Left cardiac atrium (tissue), 4 donors: ENCODE measurements at places on chromosomes 4 and X.

DNA sequence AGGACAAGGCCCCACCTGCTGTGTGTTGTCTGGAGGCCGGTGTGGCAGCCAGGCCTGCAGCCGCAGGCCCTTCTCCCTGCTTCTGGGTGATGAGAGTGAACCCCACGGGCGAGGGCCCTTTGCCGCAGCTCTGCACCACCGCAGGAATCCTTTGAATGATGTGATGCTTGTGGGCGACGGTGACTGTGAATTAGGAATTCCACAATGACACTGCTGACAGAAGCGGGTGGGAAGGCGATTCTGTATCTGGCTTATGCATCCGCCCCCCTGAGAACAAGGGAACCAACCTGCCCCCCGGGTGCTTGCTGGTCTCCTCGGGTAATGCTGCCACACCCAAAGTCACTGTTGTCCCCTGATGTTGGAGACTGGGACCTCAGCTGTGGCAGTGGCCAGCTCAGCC, 19.5 kb upstream of the MAN2B2 start:
- DNase-seq = no peak

- DNase-seq = no peak
Observed at GRCh38 chr4:24876431-24876830, 36.4 kb downstream of the CCDC149 start.

GRCh38 chr4:71304289-71304850, 34.5 kb upstream of the SLC4A4 start:
- DNase-seq = no peak

GRCh38 chrX:18194688-18195087, 26.0 kb downstream of the BEND2 start:
- DNase-seq = no peak

DNA sequence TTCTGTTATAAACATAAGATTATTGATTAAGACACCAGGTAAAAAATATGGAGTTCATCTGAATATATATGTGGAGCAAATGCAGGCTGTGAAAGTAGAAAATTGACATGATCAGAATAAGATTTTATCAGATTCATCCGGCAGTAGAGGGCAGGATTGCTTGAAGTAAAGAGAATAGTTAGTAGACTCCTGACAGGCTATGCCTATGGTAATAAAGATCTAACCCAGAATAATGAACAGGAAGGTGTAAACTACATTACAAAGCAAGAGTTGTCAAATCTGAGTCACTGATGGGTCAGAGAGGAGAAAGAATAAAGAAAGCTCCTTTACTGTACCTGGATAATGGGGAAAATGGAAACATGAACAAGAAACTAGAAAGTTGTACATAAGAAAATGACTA, 20.8 kb upstream of the TMEM184C start:
- no peak for DNase-seq

DNA sequence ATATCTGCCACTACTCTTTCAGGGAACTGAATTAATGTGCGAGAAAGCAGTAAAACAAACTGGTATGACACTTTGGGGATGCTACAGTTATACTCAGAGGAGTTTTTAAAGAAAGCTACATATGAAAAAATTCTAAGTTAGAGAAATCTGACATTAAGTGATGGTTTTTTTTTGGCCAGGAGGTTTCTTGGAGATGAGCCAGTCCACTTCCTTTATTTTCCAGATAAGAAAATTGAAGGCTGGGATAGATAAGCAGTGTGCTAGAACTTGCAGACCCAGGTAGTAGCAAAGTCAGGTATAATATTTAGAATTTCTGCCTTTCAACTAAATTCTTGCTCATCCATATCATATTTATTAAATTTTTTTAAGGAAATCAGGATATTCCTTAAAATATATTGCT, 106.8 kb downstream of the FAT4 start:
- no peak for DNase-seq

DNA sequence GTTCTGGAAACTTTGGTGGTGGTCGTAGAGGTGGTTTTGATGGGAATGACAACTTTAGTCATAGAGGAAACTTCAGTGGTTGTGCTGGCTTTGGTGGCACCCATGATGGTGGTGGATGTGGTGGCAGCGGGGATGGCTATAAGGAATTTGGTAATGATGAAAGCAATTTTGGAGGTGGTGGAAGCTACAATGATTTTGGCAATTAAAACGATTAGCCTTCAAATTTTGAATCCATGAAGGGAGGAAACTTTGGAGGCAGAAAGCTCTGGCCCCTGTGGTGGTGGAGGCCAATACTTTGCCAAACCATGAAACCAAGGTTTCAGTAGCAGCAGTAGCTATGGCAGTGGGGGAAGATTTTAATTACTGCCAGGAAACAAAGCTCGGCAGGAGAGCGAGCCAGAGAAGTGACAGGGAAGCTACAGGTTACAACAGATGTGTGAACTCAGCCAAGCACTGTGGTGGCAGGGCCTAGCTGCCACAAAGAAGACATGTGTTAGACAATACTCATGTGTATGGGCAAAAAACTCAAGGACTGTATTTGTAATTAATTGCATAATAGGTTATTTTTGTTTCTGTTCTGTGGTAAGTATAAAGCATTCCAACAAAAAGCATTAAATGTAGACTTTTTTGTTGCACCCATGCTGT, 23.2 kb upstream of the SOD3 start:
- DNase-seq = no peak

GRCh38 chr4:89898304-89898716, 3.7 kb downstream of the MMRN1 start:
- no peak for DNase-seq

DNA sequence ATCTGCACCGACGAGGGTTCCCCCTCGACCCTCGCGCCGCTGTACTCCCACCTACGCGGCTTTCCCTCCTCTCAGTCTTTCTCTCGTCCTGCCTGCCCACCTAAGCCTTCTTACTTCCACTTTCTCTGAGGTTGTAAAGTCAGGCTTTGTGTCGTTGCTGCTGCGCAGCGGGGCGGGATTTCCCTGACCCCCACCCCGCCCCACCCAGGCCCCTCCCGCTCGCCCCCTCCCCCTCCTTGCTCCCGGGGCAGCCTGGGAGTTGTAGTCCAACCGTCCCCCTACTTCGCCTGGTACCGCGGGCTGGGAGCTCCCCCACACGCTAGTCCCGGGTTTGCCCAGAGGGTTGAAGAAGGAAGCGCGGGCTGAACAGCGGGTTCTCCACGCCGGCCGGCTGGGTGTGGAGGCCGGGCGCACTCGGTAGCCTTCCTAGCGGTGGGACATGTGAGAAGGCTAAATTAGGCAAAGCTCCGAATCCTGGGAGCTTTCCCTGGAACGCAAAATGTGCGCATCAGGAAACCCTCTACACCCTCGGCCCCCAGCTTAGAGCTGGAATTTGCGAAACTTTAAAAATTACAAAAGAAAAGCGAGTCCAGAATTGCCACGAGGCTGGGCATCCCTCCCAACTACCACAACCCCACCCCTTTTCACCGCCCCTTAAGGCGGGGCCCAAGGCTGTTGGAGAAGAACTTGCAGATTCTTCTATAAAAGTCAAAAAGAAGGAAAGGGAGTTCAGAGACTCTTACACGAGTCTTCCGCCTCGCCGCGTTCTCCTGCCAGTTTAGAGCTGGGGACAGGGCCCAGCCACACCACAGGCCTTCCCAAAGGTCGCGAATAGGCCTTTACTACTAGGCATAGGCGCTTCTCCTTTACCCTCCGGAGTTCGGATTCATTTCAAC, at the start of gene ATP11C:
Gene ATP11C (minus strand): TSS at position 153 of the 896 bp plus-strand sequence. CDS start 1,011 bp downstream, outside the sequence.
- DNase-seq = peak; percentile 81

GRCh38 chr4:148207068-148207467, 235.1 kb downstream of the NR3C2 start:
- no peak for DNase-seq

DNA sequence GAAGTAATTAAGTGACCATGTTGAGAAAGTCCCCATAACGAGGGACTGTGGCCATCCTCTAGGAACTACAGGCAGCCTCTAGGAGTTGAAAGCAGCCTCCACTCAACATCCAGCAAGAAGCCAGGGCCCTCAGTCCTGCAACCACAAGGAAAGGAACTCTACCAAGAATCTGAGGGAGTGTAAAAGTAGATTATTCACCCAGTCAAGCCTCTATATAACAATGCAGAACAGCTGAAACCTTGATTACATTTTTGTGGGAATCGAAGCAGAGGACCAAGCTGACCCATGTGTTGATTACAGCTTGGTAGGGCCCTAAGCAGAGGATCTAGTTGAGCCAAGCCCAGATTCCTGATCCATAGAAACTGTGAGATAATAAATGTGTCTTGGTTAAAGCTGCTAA, 17.1 kb downstream of the RPS6KA6 start:
- DNase-seq = no peak

GRCh38 chrX:15441464-15441863, 51.7 kb downstream of the PIR start:
- DNase-seq = no peak

DNA sequence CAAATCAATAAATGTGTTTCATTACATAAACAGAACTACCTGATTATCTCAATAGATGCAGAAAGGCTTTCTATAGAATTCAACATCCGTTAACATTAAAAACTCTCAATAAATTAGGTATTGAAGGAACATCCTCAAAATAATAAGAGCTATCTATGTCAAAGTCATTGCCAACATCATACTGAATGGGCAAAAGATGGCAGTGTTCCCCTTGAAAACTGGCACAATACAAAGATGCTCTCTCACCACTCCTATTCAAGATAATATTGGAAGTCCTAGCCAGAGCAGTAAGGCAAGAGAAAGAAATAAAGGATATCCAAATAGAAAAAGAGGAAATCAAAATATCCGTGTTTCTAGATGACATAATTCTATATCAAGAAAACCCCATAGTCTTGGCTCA, 466.4 kb downstream of the MAGEE1 start:
- DNase-seq = no peak
